ENCODE measurements at places on chromosomes 7 and 10.

- DNase-seq, result peak; percentile 72
Observed at GRCh38 chr7:144386741-144387140, 16.8 kb downstream of the NOBOX start.

DNA sequence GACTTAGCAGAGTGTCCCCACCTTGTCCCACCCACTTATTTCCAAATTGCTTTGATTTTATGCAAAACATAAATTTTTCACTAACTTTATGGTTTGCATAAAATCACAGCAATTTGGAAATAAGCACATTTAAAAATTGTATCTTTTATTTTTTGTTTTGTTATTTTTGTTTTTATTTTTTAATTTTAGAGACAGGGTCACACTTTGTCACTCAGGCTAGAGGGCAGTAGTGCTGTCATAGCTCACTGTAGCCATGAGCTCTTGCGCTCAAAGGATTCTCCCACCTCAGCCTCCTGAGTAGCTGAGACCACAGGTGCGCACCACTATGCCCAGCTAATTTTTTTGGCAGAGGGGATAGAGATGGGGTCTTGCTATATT, 43.2 kb downstream of the APBB1IP start:
- no peak for DNase-seq

DNA sequence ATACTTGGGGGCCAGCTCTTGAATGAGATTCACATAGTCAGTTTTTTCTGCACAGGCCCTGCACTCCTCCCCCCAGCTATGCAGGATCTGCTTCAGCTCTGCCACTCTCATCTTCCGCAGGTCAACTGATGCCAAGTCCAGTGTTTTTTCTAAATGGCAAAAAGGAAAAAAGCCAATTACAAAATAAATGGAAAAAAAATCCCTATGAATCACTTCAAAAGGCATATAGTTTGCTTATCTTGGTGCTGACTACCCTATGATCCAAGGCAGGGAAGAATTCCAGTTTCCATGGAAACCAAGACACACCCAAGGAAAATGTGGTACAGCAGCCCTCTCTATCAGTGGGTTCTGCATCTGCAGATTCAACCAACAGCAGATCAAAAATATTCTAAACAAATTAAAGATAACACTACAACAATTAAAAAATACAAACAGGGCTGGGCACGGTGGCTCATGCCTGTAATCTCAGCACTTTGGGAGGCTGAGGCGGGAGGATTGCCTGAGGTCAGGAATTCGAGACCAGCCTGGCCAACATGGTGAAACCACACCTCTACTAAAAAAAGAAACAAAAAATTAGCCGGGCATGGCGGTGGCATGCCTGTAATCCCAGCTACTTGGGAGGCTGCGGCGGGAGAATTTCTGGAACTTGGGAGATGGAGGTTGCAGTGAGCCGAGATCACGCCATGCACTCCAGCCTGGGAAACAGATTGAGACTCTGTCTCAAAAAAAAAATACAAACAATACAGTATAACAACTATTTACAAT, 17.6 kb downstream of the CDNF start:
- DNase-seq, result peak; percentile 95

GRCh38 chr10:64103750-64104470, 582.7 kb downstream of the REEP3 start:
- no peak for DNase-seq

DNA sequence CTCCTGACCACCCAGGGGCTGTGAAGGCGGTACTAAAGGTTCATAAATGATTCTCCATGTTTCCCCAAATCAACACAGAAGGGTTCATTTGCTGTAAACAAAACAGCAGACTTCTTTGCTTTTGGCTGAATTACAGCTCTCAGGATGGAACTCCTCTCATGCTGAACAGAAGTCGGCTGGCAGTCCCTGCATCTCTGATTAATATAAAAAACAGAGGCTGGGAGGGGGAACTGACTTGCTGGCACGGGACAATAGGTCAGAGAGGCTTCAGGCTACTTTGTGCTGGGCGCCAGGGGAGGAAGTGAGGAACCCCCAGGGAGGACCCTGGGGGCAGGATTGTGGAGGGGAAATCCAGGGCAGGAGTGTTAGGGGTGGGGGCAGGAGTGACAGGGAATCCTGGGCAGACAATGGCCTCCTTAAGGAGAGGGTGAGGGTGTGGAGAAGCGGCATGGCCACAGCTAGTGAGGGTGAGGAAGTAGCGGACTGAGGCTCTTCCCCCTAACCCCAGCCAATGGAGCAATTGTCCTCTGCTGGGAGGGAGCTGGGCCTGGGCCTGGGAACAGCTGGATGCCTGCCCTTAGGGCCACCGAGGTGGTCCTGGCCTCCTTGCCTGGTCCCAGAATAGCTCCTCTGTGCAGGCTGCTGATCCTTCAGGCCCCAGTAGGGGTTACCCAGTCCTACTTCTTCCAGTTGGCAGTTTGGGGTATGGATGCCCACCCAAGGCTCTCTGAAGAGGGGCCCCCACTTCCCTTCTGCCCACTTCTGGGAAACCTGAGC, 9.2 kb upstream of the SFRP5 start:
- no peak for DNase-seq

- no peak for DNase-seq
Observed at GRCh38 chr7:83629117-83629880, 19.6 kb downstream of the SEMA3E start.

- peak; percentile 30 for DNase-seq
Observed at GRCh38 chr7:28761505-28761904, 196.6 kb downstream of the TRIL start.

- no peak for DNase-seq
Observed at GRCh38 chr10:113360870-113361269, 192.0 kb upstream of the HABP2 start.

GRCh38 chr7:125606671-125607070, 677.0 kb upstream of the POT1 start:
- DNase-seq, result no peak

DNA sequence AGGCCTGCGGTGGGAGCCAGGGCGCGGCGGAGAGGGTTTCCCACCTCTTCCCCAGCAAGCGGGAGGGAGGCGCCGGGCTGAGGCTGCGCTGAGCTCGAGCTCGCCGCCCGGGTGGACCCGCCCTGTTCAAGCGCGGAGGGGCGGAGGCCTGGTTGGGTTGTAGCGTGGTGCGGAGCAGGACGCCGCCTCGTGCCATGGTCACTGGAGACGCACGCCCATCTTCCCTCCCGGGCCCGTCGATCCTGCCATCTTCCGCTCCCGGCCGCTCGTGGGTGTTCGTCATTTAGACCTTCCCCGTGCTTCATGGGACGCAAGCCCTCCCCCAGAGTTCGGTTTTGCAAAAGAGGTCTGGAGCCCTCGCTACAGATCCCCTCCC, 9.3 kb upstream of the EN2 start:
- no peak for DNase-seq

- no peak for DNase-seq
Observed at GRCh38 chr7:71026680-71027079, 105.3 kb upstream of the GALNT17 start.

DNA sequence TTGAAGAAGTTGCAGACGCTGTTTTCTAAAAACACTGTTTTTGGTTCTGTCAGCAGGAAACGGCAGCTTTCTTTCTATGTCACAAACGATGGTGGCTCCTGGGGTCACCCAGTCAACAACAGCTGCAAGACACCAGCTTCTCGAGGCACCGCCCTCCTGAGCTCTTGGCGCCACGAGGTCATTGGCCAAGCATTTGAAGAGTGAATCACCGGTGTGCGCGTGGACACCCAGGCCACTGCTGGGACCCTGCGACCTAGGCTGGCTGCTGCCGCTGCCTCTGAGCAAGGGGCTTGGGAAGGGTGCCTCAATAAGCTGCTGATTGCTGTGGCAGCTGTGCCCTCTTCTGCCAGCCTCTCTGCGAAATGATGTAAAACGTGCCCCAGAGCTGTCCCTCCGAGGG, 22.5 kb upstream of the VIPR2 start:
- no peak for DNase-seq

GRCh38 chr7:15752377-15752776, 65.9 kb upstream of the MEOX2 start:
- no peak for DNase-seq

GRCh38 chr7:138980563-138981291, 462 bp downstream of the KIAA1549 start:
- peak; percentile 10 for DNase-seq

DNA sequence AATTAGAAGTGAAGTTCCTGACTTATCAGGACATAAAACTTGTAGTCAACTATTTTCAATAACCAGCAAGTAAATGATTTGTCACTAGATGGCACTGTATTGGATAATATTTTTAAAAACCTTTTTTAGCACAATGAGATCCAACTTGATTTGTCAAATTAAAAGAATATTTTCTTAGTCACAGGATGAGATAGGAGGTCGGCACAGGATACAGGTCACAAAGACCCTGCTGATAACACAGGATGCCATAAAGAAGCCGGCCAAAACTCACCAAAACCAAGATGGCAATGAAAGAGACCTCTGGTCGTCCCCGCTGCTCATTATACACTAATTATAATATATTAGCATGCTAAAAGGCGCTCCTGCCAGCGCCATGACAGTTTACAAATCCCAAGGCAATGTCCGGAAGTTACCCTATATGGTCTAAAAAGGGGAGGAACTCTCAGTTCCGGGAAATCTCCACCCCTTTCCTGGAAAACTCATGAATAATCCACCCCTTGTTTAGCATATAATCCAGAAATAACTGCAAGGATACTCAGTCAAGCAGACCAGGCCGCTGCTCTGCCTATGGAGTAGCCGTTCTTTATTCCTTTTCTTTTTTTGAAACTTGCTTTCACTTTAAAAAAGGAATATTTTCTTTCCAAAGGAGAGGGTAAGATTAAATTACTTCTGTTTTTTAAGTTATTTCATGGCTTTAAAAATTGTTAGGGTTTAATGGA, 255.7 kb upstream of the MKLN1 start:
- peak; percentile 98 for DNase-seq

DNA sequence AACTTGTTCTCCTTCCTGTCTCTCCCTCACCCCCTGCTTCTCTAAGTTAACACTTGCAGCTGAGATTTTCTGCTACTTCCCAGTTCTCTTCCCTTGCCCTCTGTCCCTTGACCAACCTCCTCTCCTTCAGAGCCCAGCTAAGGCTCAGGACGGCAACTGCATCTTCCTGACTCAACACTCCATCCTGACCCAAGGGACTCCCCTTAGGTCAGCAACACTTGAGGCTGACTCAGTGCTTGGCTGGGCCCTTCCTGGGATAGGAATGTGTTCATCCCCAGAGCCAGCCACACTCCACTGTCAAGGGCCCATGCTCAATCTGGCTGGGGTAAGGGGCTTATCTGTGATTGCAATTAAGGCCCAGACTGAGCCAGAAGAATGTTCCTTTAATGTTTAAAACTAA, 3.4 kb downstream of the CALHM2 start:
- DNase-seq, result peak; percentile 90

DNA sequence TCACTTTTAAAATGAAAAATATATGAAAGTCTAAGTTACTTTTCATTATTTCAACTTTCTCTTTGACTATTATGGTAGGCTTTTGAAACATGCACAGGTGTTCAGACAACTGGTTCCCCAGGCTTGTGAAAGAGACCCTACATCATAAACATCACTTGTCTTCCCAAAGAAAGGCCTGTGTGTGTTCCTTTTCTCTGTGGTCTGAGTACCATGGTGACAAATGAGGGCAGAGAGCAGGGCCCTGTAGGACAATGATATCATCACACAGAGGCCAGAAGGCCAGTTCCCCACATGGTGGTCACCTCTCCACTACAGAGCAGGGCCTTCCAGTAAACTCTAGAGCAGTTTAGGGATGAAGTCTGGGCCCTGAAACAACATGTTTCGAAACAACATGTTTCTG, 288.8 kb downstream of the USP6NL start:
- DNase-seq, result no peak

DNA sequence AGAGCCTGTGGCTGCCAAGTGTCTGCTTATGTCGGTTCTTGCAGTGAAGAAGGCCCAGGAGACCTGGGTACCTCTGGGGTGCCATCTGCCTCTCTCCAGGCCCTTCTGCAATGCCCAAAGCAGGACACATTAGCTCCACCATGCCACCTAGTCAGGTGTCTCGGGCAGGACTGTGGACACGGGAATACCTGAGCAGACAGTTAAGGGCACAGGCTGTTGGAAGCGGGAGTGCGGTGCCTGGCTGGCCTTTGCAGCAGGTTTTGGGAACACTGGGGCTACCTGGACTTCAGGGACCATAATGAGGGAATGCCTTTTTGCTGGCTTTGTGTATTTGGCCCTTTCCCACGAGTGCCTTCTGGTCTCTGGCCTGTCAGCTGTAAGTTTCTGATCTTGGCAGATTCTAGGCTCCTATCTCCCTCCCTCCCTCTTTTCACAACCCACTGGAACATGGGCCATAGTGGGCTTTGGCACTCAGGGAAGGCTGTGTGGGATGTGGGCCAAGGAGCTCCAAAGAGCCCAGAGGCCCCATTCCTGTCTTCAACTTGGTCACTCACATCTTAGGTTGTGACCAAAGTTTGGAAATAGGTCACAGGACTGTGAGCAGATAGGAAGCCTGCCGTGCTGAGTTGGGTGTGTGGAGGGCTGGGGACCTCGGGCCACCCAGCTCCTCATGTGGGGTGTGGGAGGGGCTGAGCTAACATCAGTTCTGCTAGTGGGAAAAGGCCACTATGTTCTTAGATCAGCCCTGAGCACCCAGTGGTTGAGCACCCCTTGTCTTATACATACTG, 41.5 kb upstream of the CXCL12 start:
- no peak for DNase-seq

DNA sequence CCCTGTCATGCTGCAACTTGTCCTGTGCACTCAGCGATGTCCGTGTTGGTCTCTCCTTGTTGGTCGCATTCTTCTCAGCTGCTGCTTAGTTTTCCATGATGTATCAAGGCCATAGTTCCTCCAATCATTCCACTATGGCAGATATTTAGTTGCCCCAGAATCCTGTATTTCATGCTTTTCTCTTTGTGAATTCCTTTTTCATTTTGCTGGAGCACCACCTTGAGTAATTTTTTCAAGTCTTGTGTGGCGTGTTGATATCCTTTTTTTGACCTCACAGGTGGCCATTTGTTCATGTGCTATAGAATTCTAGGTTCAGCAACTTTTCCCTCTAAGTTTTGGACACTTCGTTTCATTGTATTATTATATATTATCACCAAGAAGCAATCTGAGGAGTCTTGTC, 42.7 kb upstream of the MNX1 start:
- no peak for DNase-seq

DNA sequence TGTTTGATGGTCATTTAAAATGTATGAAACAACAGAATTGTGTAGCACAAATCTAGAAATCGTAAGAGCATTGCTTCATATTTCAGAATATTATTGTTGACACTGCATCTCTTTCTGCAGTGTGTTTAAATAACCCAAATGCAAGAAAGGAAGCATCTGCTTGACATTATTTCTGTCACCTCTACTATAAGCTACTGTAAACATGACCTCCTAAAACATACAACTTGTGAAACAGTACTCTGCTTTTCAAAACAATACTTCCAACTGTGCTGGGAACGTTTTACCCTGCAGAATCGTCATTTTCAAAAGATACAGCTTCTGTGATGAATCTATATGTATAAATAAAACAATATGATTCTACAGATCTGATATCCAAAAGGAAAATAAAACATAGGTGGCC, 82.0 kb downstream of the RNF133 start:
- DNase-seq, result no peak

DNA sequence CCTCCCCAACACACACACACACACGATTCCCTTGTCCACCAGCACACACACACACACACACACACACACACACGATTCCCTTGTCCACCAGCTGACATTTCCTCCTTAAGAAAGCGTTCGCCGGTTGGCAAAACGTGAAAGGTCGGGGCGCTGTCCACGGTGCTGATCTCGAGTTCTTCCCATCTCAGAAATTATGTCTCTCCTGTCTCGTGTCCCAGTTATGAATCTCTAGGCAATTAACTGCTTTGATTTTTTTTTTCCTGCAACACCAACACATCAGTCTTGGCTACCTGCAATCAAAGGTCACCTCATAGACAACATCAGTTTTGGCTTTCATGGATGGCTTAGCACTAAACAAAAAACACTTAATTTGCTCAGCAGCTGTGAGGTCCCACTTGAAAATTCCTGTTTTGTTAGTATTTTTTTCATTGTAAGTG, 1.9 kb downstream of the INA start:
- DNase-seq, result peak; percentile 59

Data from fibroblast of the aortic adventitia (primary cell).